ENCODE measurements at places on chromosomes 12 and 14. TPM values are rescaled to one million over a fixed set of nuclear protein-coding genes. Genes with fewer than 3 reads are reported as not detected.

The NRXN3 gene
- 0.15 TPM for total RNA-seq

The ADGRD1 gene
- total RNA-seq, result 0.84 TPM

The KRT85 gene
- not detected for total RNA-seq

The TESPA1 gene
- total RNA-seq, result not detected

The ZNF26 gene
- total RNA-seq, result 4.9 TPM

The OR6C2 gene
- not detected for total RNA-seq

The ADSS1 gene
- total RNA-seq, result 2.7 TPM

The FOXG1 gene
- 0.15 TPM for total RNA-seq

The HRK gene
- not detected for total RNA-seq

The PAWR gene
- total RNA-seq, result 33.5 TPM

The TRIM9 gene
- 0.17 TPM for total RNA-seq
